ENCODE measurements at places on chromosomes 5 and 9. TPM values are rescaled to one million over a fixed set of nuclear protein-coding genes. Genes with fewer than 3 reads are reported as not detected.

The ZNF354B gene
- total RNA-seq, result 32.8 TPM

The GPR21 gene
- total RNA-seq, result 2.4 TPM

The CTXN3 gene
- not detected for total RNA-seq

DNA sequence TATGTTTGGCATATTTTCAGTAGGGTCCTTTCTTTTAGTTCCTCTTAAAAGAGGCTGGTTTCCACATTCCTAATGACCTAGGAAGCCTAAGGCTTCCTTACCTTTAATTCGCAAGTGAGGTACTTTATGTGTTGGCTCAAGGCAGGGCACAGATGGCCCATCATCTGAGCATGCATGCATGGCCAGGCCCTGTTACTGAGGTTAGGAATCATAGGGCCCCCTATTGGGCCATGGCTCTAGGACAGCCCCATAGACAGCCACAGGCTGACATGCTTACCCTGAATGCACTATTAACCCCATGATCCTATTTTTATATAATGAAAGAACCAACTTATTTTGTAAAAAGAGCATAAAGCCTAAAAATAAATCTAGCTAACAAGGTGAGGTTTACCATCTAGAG, 271.4 kb downstream of the ELAVL2 start:
- H3K4me3 ChIP-seq, result no peak overlapping the region
- no peaks in the 10 kb centered on the region for H3K4me1 ChIP-seq
- no peak for DNase-seq
- H3K27ac ChIP-seq, result no peak overlapping the region
- H3K27me3 ChIP-seq, result no peaks in the 10 kb centered on the region

DNA sequence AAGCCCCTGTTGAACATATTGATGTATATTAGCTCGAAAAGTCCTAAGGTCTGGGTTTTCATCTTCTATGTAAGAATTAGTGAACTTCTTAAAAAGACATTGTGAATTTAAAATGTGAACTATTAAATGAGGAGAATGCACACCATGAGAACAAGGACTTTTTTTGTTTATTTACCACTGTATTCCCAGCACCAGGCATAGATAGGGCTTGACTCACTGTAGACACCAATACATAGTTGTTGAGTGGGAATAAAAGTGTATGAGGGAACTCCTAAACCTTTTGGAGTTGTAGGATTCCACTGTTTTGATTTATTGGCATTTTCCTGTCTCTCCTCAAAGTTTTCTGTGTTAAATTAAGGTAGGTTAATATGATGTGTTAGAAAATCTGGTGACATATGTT, 40.3 kb downstream of the NNT start:
- no peaks in the 10 kb centered on the region for H3K27me3 ChIP-seq
- H3K4me3 ChIP-seq, result no peak overlapping the region
- no peak overlapping the region for H3K27ac ChIP-seq
- no peak for DNase-seq
- no peaks in the 10 kb centered on the region for H3K36me3 ChIP-seq

DNA sequence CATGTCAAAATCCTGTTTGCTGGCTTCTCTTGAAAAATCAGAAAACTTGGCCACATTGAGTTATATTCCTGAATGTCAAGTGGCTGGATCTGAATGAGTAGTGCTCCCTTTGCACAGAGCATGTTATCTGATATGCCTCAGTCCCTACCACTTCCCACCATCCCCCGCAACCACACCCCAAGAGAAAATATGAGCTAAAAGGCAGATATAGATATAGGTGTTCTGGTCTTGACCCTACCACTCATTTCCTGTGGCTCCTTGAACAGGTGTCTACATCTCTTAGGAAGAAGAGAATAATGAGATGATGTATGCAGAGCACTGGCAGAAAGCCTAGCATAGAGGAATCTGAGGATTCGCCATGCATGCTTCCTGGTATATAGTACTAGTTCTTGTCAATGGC, 6.6 kb upstream of the CYSTM1 start:
- no peak for DNase-seq
- no peak overlapping the region for H3K27ac ChIP-seq
- H3K4me3 ChIP-seq, result no peak overlapping the region
- H3K4me1 ChIP-seq, result no peaks in the 10 kb centered on the region
- H3K36me3 ChIP-seq, result no peaks in the 10 kb centered on the region

GRCh38 chr9:75993434-75993833, 103.0 kb downstream of the PCSK5 start:
- H3K4me3 ChIP-seq, result no peak overlapping the region
- no peaks in the 10 kb centered on the region for H3K36me3 ChIP-seq
- H3K27me3 ChIP-seq, result no peaks in the 10 kb centered on the region
- no peak for DNase-seq
- H3K27ac ChIP-seq, result no peak overlapping the region
- peaks cover 12% of the 10 kb centered on the region for H3K4me1 ChIP-seq

DNA sequence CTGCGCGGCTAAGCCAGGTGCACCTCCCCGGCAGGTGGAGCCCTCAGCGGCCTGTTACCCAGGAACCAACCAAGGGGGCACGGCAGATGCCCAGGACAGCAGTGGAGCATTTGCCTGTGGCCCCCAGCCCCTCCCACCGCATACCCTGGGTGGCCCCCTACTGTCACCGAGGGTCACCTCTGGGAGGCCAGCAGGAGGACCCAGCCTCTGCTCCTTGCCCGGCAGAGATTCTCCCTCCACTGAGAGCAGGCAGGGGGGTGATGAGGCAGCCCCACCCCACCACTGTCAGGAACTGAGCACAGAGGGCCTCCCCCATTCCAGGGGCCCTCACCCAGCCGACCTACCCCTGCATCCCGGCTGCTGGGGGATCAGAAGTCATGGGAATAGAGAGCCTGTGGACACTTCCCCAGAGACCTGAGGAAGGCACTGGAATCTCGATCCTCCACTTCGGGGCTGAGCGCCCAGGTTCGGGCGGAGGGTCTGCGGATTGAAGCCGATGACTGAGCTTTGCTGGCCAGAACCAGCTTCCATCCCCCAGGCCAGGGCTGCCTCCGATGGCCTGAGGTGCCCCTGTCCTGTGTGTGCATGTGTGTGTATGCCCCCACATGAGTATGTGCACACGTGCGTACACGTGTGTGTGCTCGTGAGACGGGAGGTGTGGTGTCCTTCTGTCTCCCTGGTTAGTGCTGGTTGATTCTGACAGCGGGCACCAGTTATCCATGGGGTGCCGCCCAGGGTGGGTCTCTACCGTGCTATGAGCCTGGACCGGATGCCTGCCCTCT, at the start of gene QRFP:
Gene QRFP (minus strand): TSS at position 580 of the 782 bp plus-strand sequence. CDS start 2,974 bp downstream, outside the sequence.
- no peak for DNase-seq
- no peaks in the 10 kb centered on the region for H3K27me3 ChIP-seq
- H3K36me3 ChIP-seq, result peaks cover 6% of the 10 kb centered on the region
- no peak within 1 kb of the TSS for H3K4me3 ChIP-seq

- no peak overlapping the region for H3K4me3 ChIP-seq
- no peaks in the 10 kb centered on the region for H3K36me3 ChIP-seq
- no peaks in the 10 kb centered on the region for H3K4me1 ChIP-seq
- no peaks in the 10 kb centered on the region for H3K27me3 ChIP-seq
- no peak for DNase-seq
Observed at GRCh38 chr9:36441966-36442365, 41.9 kb upstream of the RNF38 start.

DNA sequence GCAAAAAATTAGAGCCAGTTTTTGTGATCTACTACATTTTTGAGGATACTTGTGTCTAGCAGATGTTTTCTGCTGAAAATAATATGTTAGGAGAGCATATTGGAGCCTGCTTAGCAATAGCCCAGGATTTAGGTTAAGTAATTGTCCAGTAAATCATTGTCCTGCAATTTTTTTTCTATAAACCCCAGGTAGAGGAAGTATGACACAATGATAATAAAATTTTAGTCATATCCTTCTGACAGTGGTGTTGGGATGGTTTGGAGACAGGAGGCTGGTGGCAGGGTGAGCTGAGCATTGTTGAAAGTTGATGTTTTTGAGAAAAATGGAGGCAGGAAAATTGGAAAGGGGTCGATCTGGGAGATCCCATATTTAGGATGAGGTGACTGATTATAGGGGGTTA, 3.5 kb downstream of the SNCAIP start:
- DNase-seq, result no peak
- H3K27ac ChIP-seq, result no peak overlapping the region
- H3K36me3 ChIP-seq, result no peaks in the 10 kb centered on the region
- H3K4me3 ChIP-seq, result no peak overlapping the region
- H3K4me1 ChIP-seq, result no peaks in the 10 kb centered on the region
- H3K27me3 ChIP-seq, result peaks cover 13% of the 10 kb centered on the region

- no peak for DNase-seq
- H3K36me3 ChIP-seq, result no peaks in the 10 kb centered on the region
- H3K27me3 ChIP-seq, result no peaks in the 10 kb centered on the region
- H3K4me3 ChIP-seq, result no peak overlapping the region
Observed at GRCh38 chr9:105459336-105459735, 11.5 kb downstream of the FSD1L start.

GRCh38 chr9:93262537-93263310, 78.8 kb downstream of the WNK2 start:
- no peaks in the 10 kb centered on the region for H3K4me1 ChIP-seq
- no peak for DNase-seq
- no peak overlapping the region for H3K4me3 ChIP-seq
- H3K27ac ChIP-seq, result no peak overlapping the region
